NCI-H1417 treated with DMSO at 0.1 percent for 48 hours (cell line): ENCODE measurements at places on chromosomes 4 and X.

- no peak for DNase-seq
Observed at GRCh38 chrX:136163689-136164088, 16.4 kb downstream of the FHL1 start.

GRCh38 chrX:153877571-153878261 is 8.3 kb downstream of the L1CAM start:
- DNase-seq = no peak

GRCh38 chr4:107349266-107349665 is 313.2 kb upstream of the DKK2 start:
- DNase-seq = no peak

DNA sequence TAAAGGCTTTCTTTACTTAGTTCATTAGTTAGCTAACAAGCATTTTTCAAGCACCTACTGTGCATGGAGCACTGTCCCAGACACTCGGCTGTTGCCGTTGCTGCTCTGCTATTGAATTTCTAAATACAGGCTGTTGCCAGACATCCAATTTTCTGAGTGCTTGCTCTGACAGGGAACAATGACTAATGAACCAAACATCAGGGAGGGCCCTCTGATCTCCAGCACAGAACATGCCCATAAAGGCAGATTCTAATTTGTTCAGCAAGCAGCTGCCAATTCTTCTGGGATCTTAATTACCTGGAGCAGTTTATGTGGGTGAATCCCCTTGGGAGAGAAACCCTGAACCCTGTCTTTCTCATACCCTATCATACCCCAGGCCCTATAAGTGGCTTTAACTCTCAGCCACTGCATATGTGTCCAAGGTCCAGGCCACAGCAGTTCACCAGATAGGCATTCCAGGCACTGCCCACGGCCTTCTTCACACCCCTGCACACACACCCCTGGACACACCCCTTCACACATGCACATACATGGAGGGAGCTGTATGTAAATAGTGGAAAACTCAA is 27.9 kb downstream of the TSC22D3 start:
- DNase-seq = peak; percentile 51

GRCh38 chr4:9781343-9782135 is at the start of gene DRD5:
TSS of gene DRD5 (plus strand) at chr4:9781634. CDS start at chr4:9782030, 396 bp downstream.
- DNase-seq = no peak

- no peak for DNase-seq
Observed at GRCh38 chr4:10611673-10612072, 72.9 kb downstream of the CLNK start.

- DNase-seq = no peak
Observed at GRCh38 chr4:4560136-4560535, 18.3 kb upstream of the STX18 start.

DNA sequence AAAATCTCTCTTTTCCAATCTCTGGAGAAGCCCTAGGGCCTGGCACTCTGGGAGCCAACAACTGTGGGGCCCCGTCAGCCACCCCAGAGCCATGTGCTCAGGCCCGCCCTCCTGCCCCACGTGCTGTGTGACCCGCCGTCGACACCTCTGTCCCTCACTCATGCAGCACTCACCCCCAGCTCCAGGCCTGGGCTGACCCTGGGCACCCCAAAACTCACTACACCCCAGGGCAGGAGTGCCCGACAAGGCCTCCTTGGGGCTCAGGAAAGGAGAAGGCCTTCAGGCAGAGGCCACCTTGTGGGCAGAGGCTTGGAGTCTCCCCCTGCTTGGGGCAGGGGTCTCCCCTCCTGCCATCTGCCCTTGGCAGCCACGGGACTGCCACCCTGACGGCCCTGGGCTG is 5.7 kb downstream of the MYL5 start:
- no peak for DNase-seq

DNA sequence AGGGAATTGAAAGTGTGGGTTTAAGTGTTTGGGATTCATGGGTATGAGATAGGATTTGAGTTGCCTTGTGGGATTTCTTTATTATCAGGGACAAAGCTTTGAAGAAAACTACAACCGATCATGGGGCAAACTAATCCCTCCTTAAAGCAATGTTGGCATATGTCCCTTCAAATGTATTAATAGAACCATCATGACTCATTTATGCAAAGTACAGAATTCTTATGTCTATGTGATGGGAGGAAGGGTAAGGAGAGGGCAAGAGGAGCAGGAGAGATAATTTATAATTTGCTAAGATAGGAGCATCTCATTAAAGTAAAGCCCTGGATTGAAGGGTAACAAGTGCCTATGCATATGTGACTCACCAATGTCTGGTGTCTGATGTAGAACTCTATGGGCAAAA is 94.2 kb downstream of the PHEX start:
- DNase-seq = no peak

DNA sequence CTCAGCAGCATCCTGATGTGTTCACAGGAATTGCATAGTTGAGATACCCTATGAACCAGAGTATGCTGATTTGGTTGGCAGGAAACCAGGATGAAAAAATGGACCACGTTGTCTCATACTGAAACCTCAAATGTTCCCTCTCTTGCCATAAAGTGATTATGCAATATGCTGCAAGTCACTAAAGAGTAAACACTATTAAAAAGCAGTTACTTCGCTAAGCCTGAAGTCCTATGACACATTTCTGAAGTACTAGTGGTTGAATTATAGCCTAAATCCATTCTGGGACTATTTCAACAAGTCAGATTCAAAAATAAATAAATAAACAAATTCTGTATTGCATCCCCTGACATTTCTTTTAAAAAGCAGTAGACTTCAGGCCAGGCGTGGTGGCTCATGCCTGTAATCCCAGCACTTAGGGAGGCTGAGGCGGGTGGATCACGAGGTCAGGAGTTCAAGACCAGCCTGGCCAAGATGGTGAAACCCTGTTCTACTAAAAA is 106.0 kb upstream of the NAP1L5 start:
- DNase-seq = no peak

- no peak for DNase-seq
Observed at GRCh38 chr4:151174784-151175183, 75.4 kb downstream of the RPS3A start.

DNA sequence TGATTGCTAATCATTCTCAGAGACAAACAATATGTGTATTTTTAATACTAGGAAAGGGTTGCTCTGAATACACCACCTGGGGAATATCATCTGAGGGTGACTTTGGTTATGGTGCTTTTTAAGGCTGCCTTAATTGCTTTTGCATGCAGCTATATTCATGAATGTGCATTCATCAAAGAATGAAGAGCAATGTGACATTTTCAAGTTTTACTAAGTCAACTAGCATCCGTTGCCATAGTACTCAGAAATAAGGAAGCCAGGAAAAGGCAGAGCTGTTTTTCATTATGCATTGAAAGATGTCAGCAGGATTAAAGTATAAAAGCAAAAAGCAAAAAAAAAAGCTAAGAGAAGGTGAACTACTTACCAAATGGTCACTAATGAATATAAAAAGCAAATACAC is 67.4 kb upstream of the PCDH18 start:
- DNase-seq = no peak

GRCh38 chr4:2813446-2814405 is 20.8 kb downstream of the SH3BP2 start:
- DNase-seq = no peak

DNA sequence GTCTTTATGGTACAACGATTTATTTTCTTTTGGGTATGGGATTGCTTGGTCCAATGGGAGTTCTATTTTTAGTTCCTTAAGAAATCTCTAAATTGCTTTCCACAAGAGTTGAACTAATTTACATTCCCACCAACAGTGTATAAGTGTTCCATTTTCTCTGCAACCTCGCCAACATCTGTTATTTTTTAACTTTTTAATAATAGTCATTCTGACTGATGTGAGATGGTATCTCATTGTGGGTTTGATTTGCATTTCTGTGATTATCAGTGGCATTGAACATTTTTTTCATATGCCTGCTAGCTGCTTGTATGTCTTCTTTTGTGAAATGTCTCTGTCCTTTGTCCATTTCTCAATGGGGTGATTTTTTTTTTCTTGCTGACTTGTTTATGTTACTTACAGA is 42.8 kb downstream of the UCHL1 start:
- DNase-seq = no peak

DNA sequence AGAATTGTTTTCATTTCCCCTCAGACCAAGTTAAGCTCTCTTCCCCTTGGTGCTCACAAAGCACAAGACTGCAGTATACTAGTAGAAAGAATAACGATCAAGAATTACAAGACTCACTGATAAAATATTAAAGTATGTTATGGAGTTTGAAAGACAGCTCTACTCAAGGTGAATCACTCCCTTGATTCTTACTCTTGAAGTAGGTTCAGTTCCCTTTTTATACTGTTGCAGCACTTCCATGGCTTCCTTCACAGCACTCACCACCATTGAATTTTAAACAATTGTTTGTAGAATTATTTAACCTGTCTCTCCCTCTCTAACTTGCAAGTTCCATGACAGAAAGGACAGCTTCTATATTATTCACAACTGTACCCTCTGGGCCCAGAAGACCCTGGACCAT is 42.2 kb downstream of the CASK start:
- no peak for DNase-seq

DNA sequence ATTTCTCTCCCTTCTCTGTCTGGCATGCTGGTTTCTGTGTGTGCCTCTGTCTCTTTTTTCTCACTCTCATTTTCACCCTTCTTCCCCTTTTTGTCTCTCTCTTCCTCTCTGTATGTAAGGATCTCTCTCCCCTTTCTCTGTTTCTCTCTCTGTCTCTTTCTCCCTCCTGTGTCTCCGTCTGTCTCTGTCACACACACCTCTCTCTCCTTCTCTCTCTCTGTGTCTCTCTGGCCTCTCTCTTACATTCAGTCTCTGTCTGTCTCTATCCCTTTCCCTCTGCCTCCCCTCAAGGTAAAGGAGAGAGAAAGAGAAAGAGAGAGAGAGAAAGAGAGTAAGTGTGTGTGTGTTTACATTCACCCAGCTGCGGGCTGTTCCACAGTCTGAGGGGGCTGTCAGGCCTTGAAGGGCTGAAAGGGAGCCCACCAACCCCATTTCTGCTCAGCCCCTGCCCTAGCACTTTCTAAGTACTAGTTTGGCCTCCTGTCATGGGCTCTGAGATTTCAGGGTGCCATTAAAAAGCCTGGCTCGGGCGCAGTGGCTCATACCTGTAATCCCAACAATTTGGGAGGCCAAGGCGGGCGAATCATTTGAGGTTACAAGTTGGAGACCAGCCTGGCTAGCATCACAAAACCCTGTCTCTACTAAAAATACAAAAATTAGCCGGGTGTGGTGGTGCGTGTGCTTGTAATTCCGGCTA is 9.6 kb upstream of the TSPYL2 start:
- no peak for DNase-seq

DNA sequence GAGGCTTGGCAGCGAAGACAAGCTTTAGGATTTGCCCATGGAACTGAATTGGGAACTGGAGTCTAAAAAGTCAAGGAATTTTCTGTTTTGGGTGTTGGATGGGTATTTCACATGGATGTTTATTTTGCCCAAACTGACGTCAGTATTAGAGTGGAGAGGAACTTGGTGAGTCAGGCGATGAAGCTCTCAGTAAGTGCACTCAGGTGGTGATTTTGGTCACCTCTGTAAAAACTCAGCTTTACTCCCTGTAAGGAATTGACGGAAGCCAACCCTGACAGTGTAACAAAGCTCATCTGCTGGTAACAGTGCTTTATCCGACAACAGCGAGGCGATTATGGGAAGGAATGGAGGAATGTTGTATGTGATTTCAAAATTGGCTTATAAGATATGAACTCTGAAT is 77.0 kb upstream of the PGRMC2 start:
- no peak for DNase-seq

- no peak for DNase-seq
Observed at GRCh38 chr4:1300466-1301455, 11.1 kb downstream of the MAEA start.

DNA sequence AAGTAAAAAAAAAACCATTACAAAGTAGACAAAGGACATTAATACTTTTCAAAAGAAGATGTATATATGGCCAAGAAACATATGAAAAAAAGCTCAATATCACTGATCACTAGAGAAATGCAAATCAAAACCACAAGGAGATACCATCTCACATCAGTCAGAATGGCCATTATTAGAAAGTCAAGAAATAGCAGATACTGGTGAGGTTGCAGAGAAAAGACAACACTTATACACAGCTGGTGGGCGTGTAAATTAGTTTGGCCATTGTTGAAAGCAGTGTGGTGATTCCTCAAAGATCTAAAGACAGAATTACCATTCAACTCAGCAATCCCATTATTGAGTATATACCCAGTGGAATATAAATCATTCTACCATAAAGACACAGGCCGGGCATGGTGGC is 39.3 kb downstream of the TASL start:
- DNase-seq = no peak
